ENCODE measurements at places on chromosomes 6 and 20. TPM values are rescaled to one million over a fixed set of nuclear protein-coding genes. Genes with fewer than 3 reads are reported as not detected.

ACTL10 gene
- total RNA-seq: 1.8 TPM

ZBTB9 gene
- 10.2 TPM for total RNA-seq

DNA sequence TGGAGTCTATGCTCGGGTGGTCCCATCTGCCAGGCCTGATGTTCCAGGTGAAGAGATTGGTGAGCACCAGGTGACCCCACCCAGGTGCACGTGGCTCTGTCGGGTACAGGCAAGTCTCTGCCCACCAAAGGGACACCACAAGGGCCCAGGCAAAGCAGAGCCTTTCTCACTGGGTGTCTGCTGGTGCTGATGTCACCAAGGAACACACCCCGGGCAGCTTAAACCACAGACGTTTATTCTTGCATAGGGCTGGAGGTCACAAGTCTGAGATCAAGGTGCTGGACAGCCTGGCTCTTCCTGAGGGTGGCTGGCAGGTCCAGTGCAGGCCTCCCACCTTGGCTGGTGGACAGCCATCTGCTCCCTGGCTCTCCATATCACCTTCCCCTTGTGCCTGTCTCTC, 100.7 kb upstream of the CD93 start:
- DNase-seq: no peak

DNA sequence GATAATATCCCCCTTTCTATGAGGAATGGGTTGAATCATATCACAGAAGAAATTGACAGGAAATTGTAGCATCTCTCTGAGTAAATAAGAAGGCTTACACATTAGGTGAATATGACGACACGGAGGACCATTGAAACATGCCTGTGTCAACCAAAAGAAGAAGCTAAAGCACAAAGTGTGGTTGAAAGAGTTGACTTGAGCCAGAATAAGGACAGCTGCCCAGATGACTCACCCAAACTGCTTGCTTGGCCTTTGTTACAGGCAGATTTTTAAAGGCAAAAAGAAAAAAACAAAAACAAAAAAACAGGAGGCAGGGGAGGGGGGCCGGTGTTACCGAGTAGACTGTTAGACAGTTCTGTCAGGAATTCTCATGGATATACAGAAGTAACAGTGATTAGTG, 129.8 kb upstream of the EDN1 start:
- no peak for DNase-seq

GRCh38 chr6:166360243-166361076, 18.1 kb upstream of the SFT2D1 start:
- no peak for DNase-seq
